ENCODE measurements at places on chromosomes 2 and 18. TPM values are rescaled to one million over a fixed set of nuclear protein-coding genes. Genes with fewer than 3 reads are reported as not detected.

LIMS3 gene
- total RNA-seq, result 0.57 TPM

ID2 gene
- 271 TPM for total RNA-seq

KLHL14 gene
- not detected for total RNA-seq

FBXO15 gene
- 1.2 TPM for total RNA-seq

WDR33 gene
- total RNA-seq, result 72.8 TPM

ADRA2B gene
- 0.40 TPM for total RNA-seq

PDE1A gene
- not detected for total RNA-seq

HOXD9 gene
- not detected for total RNA-seq

OSR1 gene
- total RNA-seq, result not detected

CHN1 gene
- 3.2 TPM for total RNA-seq

ECEL1 gene
- total RNA-seq, result 0.19 TPM

CD8B gene
- total RNA-seq, result 11.7 TPM

MPP4 gene
- not detected for total RNA-seq

DNA sequence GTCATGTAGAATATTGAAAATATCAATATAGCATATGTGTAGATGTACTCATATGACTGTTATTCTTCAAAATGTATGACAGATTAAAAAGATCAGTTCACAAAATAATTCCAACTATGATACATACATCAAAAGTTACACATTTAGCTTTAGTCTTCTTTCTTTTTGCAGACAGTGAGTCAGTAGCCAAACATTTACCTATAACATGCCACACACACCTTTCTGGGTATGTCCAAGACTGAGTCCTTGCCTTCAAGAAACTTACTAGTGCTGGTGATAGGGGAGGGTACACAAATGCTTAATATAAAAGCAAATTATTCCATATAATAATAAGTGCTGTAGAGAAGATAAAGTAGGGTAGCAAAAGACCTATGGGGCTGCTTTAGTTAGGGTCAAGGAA lies 152.9 kb upstream of the WDSUB1 start:
- no peak for DNase-seq

DNA sequence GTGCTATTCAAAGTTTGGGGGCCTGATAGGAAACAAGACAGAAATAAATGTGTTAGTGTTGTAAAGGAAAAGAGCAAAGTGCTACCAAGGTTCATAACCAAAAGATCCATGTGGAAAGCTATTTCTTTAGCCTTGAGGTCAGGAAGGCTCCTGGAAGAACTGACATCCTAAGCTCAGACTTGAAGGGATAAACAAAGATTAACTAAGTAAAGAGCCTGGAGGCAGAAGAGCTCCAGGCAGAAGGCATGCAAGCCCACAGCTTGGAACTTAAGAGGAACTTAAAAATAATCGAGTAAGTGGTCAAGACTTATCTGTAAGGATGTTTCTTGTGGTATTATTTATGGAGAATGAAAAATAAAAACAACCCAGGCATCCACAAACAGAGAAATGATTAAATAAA lies 245.0 kb upstream of the MGAT5 start:
- no peak for DNase-seq

DNA sequence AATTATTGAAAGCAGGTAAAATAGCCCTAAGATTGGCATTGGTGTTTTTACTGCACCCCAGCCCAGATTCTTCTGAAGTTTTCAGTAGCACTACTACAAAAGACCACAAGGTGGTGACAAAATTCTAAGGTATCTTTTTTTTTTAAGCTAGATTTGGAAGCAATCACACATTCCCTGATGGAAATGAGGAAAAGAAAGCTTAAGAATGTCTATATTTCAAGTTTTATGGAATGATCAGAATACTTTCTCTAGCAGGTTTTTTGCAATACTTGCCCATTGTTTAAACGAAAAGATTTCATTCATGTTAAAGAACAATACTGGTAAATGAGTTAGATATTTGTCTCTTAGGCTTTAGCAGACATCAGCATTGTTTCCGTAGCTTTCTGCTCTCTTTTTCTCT lies 32.1 kb upstream of the ZNF638 start:
- no peak for DNase-seq

DNA sequence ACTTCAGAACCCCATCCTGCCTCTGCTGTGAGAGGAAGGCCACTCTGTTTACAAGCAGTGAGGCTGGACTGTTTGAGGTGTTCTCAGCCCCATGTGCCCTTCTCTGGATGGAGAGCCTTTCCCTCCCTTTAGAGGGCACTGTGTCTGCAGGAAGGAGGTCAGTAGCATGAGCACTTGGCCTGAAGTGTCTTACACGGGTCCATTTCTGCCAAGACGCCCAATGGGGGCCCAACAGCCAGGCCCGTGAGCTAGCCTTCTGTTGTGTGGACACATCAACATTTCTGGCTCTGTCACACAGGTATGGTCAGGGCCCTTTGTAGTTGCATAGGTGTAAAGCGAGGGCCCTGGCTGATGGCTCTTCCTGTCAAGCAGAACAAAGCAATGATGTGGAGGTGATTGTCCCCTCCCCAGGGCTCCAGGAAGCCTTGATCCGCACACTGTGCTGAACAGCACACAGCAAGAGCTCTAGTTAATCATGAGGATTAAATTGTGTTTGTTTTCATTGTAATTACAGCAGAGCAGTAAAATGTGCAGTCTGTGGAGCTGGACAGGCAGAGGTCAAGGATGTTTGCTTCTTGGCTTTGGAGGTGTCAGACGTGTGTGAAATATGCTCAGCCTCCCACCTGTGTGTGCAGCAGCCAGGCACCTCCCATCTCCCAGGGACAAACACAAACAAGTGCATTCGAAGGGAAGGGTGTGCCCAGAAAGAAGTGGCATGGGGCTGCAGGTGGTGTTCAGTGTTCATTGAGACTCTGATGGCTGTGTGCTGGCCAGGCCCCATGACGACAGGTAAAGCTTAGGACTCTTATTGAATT lies 132.1 kb downstream of the SH3RF3 start:
- DNase-seq, result no peak

DNA sequence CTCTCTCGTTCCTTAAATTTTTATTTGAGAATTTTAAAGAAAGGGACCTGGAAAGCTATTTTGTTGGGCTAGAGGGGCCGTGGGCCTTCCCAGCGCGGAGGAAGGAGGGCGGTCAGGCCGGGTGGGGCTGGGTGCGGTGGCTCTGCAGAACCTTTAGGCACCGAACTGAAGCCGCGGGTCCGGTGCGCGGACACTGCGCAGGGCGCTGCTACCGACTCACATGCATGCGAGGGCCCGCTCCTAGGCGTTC lies 1.6 kb upstream of the TWIST2 start:
- DNase-seq, result no peak

DNA sequence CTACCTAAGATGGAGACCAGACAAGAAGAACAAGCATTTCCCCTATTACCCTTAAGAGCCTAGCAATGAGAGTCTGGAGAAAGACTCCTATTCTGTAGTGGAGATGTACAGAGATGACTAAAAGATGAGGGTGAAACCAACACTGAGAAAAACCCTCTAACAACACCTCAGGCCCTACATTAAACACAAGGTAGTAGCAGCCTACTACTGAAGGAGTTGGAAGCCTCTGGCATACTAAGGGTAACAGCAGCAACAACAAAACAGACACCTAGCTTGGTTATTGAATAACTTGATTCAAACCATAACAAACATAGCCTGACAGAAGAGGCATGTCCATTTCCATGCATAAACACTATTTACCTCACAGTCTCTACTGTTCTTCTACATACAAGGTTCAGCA lies 60.5 kb downstream of the UGP2 start:
- no peak for DNase-seq

DNA sequence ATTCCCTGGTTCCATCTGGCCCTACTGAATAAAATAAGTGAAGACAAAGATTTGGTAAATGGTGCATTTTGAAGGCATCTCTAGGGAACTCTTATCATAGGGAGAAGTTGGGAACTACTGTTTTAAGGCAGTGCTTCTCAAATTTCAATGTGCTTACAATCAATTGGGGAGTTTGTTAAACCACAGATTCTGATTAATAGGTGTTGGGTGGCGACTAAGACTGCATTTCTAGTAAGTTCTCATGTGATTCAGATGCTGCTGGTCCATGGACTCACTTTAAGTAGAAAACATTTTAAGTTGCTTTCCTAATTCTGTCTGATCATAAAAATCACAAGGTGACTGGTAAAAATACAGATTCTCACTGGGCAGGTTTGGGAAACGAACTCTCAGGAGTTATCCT lies 14.6 kb downstream of the FARSB start:
- DNase-seq, result no peak

- DNase-seq, result no peak
These were observed 258.5 kb downstream of the ALK start for GRCh38 chr2:29662861-29663260.

GRCh38 chr18:3140986-3141639 lies 78.7 kb downstream of the MYOM1 start:
- no peak for DNase-seq

GRCh38 chr18:6571239-6571602 lies 156.5 kb upstream of the L3MBTL4 start:
- no peak for DNase-seq

DNA sequence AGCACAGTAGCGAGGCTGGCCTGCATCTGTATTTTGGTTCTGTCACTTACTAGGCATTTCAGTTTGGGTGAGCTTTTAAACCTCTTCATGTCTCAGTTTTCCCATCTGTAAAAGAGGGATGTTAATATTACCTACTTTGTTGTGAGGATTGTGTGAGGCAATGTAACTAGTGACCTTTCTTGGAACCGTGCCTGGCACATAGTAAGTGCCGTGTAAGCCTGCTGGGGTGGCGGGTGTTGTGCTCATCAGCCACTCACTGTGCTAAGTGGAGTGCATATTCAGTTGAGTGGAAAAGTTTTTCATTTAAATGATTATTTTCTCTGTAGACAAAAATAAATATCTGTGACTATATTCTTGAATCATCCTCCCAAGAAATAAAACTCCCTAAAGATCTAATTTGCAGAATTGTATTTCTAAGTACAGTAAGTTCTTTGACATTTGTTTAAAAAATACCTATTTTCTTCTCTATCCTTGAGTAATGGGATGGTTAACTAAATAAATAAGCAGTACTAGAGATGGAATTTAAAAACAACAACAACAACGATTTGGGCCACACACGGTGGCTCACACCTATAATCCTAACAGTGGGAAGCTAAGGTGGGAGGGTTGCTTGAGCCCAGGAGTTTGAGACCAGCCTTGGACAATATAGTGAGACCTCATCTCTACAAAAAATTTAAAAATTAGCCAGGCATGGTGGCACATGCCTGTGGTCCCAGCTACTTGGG lies 56.7 kb downstream of the MALT1 start:
- DNase-seq, result no peak

GRCh38 chr2:32485399-32485798 lies 128.6 kb downstream of the BIRC6 start:
- no peak for DNase-seq

GRCh38 chr18:10530852-10531251 lies 5.0 kb downstream of the NAPG start:
- DNase-seq, result peak; percentile 29

GRCh38 chr2:3520591-3520990 lies 1.3 kb upstream of the ADI1 start:
- DNase-seq, result no peak

- DNase-seq, result no peak
These were observed 80.7 kb downstream of the EML4 start for GRCh38 chr2:42249887-42250286.

DNA sequence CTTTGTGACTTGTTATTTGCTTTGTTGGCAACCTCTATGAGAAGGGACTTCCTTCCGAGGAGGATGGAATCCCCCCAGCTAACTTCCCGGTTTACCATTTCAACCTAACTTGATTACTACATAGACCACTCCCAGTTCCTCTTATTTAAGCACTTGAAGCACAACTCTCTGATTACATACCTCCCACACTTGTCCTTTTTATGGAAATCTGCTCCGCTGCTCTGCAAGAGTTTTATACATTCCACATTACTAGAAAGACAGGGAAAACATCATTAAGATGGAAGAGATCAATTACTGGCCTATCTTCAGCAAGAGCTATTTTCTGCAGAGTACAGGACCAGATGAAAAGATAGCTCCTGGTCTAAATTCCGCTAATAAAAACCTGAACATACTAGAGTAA lies 160.0 kb upstream of the PGAP1 start:
- no peak for DNase-seq

GRCh38 chr2:222176890-222177289 lies 121.9 kb downstream of the PAX3 start:
- no peak for DNase-seq

- DNase-seq, result no peak
These were observed 121.7 kb upstream of the LINC00305 start for GRCh38 chr18:64270608-64271007.

DNA sequence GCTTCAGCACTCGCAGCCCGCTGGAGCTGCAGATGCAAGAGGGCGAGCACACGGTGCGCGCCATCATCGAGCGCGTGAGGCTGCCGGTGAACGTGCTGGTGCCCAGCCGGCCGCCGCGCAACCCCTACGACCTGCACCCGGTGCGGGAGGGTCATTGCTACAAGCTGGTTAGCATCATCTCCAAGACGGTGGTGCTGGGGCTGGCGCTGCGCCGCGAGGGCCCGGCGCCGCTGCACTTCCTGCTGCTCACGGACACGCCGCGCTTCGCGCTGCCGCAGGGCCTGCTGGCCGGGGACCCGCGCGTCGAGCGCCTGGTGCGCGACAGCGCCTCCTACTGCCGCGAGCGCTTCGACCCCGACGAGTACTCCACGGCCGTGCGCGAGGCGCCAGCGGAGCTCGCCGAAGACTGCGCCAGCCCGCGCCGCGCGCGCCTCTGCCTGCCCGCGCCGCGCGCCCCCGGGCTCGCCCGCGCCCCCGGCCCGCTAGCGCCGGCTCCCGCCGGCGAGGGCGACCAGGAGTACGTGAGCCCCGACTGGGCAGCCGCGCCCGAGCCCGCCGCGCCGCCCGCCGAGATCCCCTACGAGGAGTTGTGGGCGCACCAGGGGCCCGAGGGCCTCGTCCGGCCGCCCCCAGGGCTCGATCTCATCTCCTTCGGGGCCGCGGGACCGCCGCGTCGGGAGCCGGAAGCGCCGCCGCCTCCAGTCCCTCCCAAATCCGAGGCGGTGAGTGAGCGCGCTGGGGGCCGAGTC lies 11.8 kb downstream of the GAREM2 start:
- peak; percentile 85 for DNase-seq

- no peak for DNase-seq
These were observed 110.0 kb upstream of the ARL4C start for GRCh38 chr2:234606896-234607295.

DNA sequence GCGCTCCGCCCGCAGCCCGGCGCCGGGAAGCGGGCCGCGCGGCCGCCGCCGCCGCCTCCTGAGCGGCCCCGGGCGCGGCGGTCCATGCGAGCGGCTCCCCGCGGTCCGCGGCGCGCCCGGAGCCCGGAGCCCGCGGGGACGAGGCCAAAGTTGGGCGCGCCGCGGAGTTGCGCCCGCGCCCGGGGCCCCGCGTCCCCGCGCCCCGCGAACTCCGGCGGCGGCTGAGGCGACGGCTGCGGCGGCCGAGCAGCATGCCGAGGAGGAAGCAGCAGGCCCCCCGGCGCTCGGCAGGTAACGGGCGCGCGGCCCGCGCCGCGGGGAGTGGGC lies 992 bp downstream of the TSHZ1 start:
- no peak for DNase-seq

- no peak for DNase-seq
These were observed 23.4 kb downstream of the ZNF516 start for GRCh38 chr18:76471593-76471992.
